ENCODE measurements at places on chromosomes 4 and X.

- DNase-seq: no peak
Measured at GRCh38 chrX:69523314-69523713, 19.2 kb downstream of the NALF2 start.

DNA sequence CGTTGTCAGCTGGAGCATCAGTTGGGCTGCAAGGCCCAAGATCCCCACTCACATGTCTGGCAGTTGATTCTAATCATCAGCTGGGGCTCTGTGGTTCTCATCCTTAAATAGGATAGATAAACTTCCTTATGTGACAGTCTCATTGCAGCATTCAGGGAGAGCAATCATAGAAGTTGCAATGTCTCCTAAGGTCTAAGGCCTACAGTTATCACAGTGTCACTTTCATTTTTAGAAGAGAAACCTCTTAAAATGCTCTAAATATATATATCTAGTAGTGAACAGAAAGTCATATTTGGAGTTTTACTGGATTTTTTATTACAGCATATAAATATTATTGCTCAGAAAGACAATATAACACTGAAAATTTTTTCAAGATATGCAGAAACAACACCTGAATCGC is 226.0 kb upstream of the PPP1R2C start:
- no peak for DNase-seq

DNA sequence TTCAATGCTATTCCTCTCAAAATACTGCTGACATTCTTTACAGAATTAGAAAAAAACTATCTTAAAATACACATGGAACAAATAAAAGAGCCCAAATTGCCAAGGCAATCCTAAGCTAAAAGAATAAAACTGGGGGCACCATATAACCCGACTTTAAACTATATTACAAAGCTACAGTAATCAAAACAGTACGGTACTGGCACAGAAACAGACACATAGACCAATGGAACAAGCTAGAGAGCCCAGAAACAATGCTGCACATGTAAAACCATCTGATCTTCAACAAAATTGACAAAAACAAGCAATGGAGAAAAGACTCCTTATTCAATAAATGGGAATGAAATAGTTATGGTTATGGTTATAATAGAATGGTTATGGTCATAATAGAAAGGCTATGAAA is 482.6 kb downstream of the IDS start:
- no peak for DNase-seq

DNA sequence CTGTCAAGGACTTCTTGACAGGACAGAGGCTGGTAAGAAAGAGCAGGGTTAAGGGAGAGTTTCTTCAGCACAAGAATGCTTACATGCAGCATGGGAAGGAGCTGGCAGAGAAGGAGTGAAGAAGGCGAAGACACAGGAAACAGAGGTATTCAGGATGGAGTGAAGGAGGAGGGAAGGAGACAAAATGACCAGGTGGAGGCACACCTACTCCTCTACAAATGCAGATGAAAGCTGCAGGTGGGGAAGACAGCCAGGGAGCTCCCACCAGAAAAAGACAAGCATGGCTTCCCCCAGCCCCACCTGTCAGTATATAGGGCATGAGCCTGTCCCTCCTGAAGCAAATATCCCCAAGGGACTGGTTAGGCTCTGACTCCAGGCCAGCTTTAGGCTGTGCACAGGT is 29.6 kb upstream of the NKRF start:
- no peak for DNase-seq

GRCh38 chr4:80948141-80948540 is 82.4 kb upstream of the BMP3 start:
- DNase-seq: no peak
